ENCODE measurements at places on chromosomes 3 and 15.

GRCh38 chr3:173789530-173790162 is 392.1 kb downstream of the NLGN1 start:
- no peak for DNase-seq

- no peak for DNase-seq
Measured at GRCh38 chr3:186516646-186517045, 27.5 kb downstream of the CRYGS start.

DNA sequence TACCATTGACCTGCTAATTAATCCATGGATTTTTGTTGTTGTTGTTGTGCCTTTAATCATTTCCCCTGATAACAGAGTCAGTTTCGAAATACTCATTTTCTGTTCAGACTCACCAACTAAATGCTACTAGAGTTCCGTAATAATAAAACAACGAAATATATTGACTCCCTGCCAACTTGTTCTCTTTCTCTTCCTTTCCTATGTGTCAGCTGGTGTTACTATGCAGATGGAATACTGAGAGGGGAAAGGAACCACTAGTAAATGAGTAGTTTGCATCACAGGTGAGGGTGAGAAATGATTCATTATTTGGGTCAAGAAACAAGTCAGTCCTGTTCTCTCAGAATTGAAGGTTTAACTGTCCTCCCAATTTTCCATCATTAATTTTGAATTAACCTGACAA is 1027.3 kb downstream of the TUSC7 start:
- no peak for DNase-seq

DNA sequence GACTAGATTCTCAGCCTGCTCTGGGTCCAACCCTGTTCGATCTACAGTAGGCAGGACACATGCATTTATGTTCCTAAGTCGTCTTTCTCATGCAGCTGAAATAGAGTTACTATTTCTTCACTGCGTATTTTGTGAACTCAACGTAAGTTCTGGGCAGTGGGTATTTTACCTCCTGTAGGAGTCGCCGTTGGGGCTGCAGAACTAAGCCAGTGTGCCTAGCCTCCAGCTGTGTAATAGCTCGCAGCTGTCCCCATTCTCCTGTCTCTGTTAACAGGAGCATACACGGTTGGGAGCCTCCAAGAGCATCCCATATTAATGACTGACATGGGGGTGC is 58.4 kb upstream of the HRH1 start:
- DNase-seq: no peak

- DNase-seq: no peak
Measured at GRCh38 chr15:70742928-70743327, 20.4 kb downstream of the UACA start.

DNA sequence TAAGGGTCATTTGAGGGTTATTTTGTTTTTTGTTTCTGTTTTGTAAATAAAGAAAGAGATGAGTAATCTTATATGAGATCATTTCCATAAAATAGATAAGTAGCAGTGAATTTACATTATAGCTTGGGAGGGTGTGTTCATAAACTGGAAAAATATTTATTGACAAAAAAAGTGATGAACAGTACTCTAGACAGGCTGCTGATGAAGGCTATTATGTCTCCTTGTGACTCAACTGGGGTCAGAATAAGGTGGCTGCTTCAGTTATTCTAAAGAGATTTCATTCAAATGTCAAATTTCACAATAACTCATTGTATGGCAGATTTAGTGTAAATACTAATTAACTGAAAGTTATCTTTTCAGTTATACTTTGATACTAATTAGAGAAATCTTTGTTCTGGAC is 251.1 kb upstream of the CMC1 start:
- no peak for DNase-seq

DNA sequence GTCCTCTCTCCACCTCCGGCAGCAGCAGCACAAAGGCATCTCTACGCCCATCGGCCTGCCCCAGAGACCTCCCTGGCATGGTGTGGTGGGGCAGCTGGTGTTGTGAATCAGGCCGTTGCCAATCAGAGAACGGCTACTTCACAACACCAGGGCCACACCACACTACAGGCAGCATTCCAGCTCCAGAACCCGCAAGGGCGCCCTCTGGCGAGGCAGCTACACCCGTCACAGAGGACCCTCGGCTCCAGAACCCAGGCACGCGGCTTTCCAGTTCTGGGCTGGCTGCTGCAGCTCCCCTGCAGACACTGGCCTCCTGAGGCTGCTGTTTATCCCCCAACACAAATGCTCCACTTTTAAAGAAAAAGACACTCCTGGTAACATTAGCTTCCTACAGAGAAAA is 127.5 kb upstream of the TOPAZ1 start:
- DNase-seq: no peak

GRCh38 chr3:15823092-15823491 is 25.3 kb upstream of the ANKRD28 start:
- no peak for DNase-seq

DNA sequence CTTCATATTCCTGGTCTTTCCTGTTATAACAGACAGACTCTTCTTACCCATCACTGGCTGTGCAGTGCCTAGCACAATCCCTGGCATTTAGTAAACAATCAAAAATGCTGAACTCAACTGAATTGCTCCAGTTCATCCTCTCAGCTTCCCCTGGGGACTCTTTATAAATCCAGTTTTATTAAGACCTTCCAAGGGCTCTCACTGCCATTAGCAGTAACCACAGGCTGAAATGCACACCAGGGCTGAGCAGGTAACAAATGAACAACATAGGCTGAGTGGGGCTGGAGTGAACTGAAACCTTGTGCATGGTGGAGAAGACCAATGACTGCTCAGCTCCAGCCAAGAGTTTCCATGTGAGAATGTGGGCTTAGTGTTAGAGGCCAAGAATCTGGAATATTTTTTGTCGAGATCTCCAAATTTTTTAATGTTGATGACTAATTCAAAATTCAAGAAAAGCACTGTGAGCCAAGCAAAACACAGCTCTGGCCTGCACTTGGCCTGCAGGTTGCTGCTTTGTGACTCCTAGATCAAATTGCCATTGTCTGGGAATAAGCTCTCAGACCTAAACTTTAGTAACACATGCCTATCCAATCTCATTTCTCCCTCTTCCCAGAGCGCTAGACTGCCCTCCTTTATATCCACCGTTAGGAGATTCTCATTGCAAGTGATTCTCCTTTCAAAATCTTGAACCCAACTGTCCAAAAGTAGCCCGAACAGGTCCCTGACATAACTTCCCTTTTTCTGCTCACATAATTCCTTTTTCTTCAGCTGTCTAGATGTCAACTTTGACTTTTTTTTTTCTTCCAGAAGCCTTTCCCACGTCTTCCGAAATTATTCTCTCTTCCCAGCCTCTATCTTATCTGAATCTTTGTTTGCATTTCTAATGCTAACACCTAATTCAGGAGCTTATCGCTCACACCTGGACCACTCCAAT is 7.4 kb downstream of the SQOR start:
- no peak for DNase-seq
